Spinal cord (tissue), 10 donors: ENCODE measurements at places on chromosomes 5 and 9. TPM values are rescaled to one million over a fixed set of nuclear protein-coding genes. Genes with fewer than 3 reads are reported as not detected.

The CENPH gene
- 11.8 TPM for total RNA-seq

The SLC46A2 gene
- 0.30 TPM for total RNA-seq

DNA sequence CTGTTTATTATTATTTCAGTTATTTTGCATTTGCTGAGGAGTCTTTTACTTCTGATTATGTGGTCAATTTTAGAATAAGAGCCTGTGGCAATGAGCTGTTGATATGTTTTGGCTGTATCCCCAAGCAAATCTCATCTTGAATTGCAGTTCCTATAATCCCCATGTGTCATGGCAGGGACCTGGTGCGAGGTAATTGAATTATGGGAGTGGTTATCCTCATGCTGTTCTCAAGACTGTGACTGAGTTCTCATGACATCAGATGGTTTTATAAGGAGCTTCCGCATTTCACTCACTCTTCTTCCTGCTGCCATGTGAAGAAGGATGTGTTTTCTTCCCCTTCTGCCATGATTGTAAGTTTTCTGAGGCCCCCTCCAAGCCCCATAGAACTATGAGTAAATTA, 114.9 kb upstream of the SLCO6A1 start:
- no peak overlapping the region for H3K27ac ChIP-seq
- H3K4me3 ChIP-seq, result no peak overlapping the region
- no peaks in the 10 kb centered on the region for H3K4me1 ChIP-seq
- H3K36me3 ChIP-seq, result no peaks in the 10 kb centered on the region
- no peaks in the 10 kb centered on the region for H3K27me3 ChIP-seq

The HTR4 gene
- total RNA-seq, result 6.6 TPM

- DNase-seq, result peak; percentile 65
- no peaks in the 10 kb centered on the region for H3K36me3 ChIP-seq
- H3K27me3 ChIP-seq, result no peaks in the 10 kb centered on the region
Measured at GRCh38 chr9:107749787-107750444, 260.3 kb upstream of the KLF4 start.

The DRD1 gene
- 2.3 TPM for total RNA-seq

DNA sequence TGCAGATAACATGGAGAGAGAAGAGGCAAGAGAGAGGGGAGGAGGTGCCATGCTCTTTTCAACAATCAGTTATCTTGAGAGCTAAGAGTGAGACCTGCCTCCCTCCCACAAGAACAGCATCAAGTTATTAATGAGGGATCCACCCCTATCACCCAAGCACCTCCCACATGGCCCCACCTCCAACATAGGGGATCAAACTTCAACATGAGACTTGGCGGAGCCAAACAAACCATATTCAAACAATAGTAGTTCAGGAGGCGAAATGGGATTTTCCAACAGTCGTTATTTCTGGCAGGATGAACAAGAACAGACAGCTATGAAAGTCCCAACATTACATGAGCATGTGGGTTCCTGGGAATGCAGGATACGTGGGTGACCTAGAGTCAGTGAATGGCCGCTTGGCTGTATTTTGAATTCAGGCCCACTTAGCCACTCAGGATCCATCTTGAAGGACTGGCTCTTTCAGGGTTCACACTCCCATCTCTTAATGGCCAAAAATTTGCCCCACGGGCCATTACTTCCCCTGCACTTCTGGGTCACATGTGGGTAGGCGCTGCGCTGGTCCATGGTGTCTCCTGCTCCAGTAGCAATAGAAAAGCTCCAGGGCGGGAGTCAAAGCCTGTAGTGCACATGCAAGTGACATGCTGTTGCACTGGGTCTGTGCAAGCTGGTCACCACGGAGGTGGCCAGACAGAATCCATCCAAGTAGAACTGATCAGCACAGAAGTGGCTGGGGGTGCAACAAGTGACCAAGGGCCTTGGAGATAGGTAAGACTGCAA, 7.1 kb upstream of the FAF2 start:
- DNase-seq, result no peak
- H3K27me3 ChIP-seq, result no peaks in the 10 kb centered on the region
- H3K4me1 ChIP-seq, result no peaks in the 10 kb centered on the region
- no peaks in the 10 kb centered on the region for H3K36me3 ChIP-seq

- H3K4me1 ChIP-seq, result no peaks in the 10 kb centered on the region
- no peak overlapping the region for H3K4me3 ChIP-seq
- no peaks in the 10 kb centered on the region for H3K27me3 ChIP-seq
- H3K36me3 ChIP-seq, result no peaks in the 10 kb centered on the region
Measured at GRCh38 chr5:34531751-34532360, 124.3 kb upstream of the RAI14 start.

The SPINK6 gene
- not detected for total RNA-seq

The IL3 gene
- not detected for total RNA-seq

- H3K27ac ChIP-seq, result no peak overlapping the region
- DNase-seq, result no peak
- H3K4me1 ChIP-seq, result no peaks in the 10 kb centered on the region
- no peaks in the 10 kb centered on the region for H3K36me3 ChIP-seq
Measured at GRCh38 chr9:73753171-73753570, 601.5 kb downstream of the ANXA1 start.
